ENCODE measurements at places on chromosomes 6 and 20.

DNA sequence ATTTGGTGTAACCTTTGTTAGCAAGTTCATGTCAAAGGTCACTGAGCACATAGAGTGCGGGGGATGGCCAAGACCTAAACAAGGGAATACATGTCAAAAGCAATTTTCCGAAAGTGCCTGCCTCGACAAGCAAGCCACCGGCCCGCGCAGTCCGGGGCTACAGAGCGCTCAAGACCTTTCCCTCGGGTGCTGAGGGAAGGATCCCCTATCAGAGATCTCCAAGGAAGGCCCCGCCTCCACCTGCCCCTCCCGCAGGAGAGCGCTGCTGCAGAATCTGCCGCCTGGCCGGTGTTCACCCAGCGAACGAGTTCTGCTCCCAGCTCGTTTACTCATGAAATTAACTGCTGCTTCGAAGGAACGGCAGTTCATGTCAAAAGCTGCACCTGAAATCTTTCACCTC lies 252.7 kb downstream of the BMP7 start:
- no peak for DNase-seq

DNA sequence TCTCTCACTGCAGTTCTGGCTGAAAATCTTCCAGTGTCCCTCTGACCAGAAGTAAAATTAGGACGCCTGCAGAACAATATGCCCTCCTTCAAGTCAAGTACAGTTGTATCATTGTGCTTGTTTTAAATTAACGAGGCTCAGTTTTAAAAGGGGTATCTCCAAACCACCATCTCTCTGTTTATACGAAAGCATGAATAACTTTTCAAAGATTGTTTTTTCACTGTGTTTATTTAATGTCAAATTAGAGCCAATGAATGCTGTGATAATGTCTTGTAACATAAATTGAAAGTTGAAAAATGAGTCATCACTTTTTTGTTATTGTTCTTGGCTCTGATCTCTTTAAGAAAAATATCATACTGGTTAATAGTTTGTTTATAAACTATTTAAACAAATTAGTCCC lies 230.7 kb upstream of the THEMIS start:
- DNase-seq, result no peak

- no peak for DNase-seq
Measured at GRCh38 chr6:149939356-149939648, 2.5 kb upstream of the ULBP2 start.

DNA sequence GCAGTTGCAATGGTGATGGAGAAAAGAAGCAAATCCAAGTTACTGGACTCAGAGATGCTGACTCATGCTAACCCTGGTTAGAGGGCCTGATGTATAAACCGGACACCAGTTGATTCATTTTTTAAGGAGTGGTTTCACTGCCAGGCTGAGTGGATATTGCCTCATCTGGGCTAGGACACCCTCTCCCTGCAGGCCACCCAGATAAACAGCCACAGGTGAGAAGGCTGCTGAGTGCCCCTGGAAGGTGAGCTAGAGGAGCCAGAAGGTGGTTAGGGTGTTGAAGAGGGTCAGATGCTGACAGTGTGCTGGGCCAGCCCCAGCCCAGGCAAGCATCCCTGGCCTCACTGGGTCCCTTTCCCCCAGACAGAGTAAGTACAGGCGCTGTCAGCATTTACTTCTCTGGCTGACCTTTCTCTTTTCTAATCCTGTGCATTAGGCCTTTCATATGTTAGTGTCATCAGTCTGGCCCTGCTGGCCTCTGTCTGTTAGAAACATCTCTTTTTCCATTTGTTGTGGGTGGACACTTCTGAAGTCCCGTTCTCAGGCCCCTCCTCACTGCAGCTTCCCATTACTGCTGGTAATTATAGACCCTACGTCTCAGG lies 13.5 kb downstream of the EPB41L1 start:
- no peak for DNase-seq

DNA sequence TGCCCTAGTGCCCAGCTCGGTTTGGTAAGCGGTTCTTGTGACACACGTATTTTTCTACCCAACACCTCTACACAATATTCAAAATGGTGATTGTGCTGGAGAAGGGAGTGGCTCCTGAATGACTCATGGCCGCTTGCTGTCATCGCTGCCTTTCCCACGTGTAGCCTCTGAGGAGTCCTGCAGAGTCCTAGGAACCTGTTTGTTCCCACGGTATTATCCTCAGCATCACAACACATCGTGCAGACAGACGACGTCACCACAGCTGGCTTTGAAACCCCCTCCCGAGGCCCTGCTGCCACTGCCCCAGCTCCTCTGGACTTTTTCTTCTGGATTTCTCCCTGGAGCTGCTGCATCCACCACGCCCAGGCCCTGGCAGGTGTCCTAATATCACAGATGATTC lies 353.5 kb downstream of the SMOC2 start:
- DNase-seq, result no peak

GRCh38 chr6:99894815-99895214 lies 99.2 kb downstream of the MCHR2 start:
- DNase-seq, result no peak
